NCI-H187 (cell line): ENCODE measurements at places on chromosomes 2 and 18.

GRCh38 chr2:212264187-212264586 lies 274.4 kb downstream of the ERBB4 start:
- no peak for DNase-seq

DNA sequence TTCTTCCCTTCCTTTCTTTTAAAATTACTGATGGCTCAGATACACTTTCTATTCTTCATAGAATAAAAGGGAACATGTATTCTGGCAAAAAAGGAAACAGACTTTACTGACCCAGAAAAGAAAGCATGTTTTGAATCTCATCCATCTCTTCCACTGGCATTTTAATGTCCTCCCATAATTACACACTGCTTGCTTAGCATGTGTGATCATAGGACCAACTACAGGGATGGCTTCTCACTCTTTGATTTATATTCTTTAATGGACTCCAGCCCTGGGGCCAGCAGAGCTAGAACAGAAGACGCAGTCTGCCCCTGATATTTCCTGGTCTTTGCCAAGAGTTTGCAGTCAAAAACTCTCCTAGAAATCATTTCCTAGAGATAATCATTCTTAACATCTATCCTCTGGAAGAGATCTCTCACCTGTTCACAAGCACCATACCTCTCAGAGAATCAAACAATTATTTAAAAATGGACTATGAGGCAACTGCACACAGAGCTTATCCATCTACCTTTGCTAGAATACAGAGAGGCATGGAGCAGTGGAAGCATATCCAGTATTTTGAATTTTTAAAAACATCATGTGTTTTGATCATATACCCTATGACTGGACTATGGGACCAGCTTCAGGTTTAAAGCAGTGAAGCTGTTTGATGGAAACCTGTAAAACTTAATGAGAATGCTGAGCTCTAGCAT lies 429.1 kb downstream of the NRXN1 start:
- no peak for DNase-seq

- DNase-seq = no peak
These were observed 85.8 kb downstream of the PKP4 start for GRCh38 chr2:158542577-158542976.

- no peak for DNase-seq
These were observed 37.6 kb upstream of the RALBP1 start for GRCh38 chr18:9437672-9438071.

- no peak for DNase-seq
These were observed 350.7 kb upstream of the MAP2 start for GRCh38 chr2:209073151-209073550.

- no peak for DNase-seq
These were observed 53.0 kb upstream of the ASAP2 start for GRCh38 chr2:9153643-9153980.

DNA sequence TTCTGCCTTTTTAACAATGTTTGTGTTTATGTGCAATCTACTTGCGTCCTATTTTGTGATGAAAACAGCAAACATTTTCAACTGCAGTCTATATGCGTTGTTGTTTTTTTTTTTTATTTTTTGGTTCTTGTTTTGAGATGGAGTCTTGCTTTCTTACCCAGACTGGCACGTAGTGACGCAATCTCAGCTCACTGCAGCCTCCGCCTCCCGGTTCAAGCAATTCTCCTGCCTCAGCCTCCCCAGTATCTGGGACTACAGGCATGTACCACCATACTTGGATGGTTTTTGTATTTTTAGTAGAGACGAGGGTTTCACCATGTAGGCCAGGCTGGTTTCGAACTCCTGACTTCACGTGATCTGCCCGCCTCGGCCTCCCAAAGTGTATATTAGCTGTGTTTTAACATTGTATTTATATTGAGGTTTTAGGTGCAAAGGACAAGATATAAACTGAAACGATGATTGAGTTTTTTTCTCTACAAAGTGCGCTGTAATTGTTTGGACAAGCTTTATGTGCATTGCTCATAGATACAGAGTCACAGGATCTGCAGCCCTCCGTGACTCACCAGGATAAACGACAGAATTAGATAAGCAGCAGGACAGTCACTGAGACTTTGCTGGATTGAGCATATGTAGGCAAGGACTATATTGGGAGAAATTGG lies 17.4 kb downstream of the CDH7 start:
- no peak for DNase-seq

DNA sequence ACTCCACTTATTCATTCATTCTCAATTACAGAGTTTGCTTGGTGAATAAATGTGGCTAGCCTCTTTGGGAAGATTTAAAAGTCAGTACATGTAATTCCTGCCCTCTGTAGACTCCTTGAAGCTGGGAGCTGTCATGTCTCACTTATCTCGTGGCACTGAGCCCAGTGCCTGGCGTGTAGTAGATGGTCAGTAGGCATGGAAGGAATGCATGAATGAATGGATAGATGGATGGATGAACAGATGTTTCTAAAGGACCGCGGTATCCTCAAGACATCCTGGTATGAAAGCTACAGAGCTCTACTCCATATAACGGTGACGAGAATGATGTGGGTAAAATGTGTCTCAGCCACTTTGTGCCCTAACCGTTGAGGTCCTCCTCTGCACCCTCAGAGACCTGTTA lies 83.0 kb downstream of the MARCO start:
- no peak for DNase-seq

DNA sequence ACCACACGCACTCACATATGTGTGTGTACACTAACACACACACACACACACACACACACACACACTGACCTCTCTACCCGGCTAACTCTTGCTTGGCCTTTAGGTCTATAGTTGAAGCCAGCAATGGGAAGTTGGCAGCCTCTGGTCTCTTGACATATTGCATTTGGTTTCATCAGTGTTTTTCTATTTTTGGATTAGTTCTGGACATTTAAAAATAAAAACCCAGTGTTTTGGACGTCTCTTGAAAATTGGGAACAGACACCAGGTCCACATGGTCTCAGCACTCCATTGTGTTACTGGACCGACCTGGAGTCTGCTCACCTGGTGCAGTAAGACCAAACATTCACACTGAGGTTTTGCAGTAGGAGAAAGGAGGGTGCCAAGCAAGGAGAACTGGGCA lies 50.4 kb upstream of the AFF3 start:
- DNase-seq = no peak

DNA sequence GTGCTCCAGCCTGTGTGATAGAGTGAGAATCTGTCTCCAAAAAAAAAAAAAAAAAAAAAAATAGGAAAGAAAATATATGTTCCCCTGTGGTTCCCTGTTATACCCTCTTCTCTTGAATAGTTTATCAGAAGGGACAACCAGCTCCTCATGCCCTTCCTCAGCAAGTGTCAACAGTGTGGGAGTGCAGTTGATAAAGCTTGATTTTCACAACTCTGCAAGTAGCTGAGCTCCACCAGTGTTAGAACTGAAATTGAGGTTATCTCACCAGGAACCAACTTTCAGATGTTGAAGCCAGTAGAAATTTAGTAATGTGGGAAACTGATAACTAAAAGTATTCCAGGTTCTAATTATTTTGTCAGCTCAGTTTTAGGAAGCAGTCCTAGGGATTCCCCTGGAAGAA lies 25.1 kb downstream of the NEDD4L start:
- no peak for DNase-seq

DNA sequence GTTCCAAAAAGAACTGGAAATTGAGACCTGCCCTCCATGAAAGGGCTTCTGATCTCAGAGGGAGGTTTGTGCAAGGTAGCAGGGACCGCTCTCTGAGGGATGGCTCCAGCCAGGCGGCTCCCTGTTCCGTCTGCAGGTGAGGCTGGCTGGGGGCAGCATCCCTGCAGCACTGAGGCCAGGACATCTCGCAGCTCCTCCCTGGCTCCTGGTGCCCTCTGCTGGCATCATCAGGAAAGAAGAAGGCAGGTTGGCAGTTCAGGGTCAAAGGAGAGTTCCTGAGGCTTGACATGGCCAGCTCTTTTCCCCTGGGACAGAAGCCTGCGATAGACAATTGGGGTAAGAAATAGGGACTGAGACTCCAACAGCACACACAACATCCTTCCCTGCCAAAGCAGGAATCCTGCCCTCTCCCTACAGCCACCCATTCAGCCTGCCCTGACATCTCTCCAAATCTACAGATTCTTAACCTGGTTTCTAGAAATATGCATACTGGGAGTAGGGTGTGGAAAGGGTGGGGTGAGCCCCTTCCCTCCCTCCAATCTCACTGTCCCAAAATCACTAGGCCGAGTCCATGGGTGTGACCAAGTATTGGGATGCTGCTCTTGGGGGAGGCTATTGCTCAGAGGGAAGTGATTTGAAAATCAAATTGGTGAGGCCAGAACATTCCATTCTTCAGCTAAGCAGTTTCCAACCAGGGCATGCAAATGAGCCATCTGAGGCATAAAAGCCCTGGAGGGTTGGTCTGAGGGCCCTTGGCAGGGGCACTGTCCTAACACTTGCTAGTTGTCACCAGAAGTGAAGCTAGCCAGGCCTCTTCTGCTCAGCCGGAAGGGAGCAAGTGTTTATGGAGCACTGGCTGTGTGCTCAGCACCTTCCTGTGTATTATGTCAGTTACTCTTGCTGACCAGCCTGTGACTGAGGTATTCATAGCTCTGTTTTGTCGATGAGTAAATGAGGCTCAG lies 185.4 kb downstream of the TFCP2L1 start:
- no peak for DNase-seq

DNA sequence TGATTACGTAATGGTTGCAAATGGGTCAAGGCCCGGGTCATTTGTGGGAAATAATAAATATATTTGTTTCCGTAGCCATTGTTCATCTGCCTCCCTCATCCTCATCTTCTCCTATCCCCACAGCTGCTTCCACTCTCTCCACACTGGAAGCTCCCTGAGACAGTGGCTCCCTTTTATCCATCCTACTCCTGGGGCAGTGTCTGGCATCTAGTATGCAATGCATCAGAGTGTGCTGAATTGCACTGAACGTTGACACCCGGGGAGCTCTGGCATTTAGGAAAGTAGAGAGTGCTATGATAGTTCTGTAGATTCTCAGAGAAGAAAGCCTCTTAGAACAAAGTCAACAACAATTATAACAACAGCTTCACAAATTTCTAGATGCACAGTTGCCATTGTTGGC lies 45.5 kb upstream of the NAB1 start:
- no peak for DNase-seq

GRCh38 chr18:48222118-48222517 lies 187.1 kb downstream of the ZBTB7C start:
- peak; percentile 73 for DNase-seq

DNA sequence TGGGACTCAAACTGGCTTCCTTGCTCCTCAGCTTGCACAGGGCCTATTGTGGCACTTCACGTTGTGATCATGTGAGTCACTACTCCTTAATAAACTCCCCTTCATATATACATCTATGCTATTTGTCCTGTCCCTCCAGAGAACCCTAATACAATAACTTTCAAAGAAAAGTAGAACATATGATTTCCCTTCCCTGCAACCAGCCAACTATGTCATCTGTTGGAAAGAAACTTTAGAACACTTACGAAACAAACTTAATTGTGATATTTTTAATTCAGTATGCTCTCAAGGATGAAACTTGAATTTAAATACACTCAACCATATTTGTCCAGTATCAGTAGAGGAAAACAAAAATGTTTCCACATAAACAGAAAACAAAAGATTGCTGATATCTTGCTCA lies 84.4 kb downstream of the DYM start:
- no peak for DNase-seq

- no peak for DNase-seq
These were observed at the start of gene AGXT for GRCh38 chr2:240868286-240869108. Gene AGXT, plus strand, starts transcription at chr2:240868824. Its CDS starts 42 bp downstream, at chr2:240868866.

- DNase-seq = no peak
These were observed 689.4 kb downstream of the ZEB2 start for GRCh38 chr2:143830476-143830875.

GRCh38 chr2:60873381-60873780 lies 8.0 kb upstream of the REL start:
- no peak for DNase-seq

GRCh38 chr18:33836564-33836963 lies 258.5 kb downstream of the ASXL3 start:
- no peak for DNase-seq

GRCh38 chr2:109270505-109271312 lies 141.7 kb downstream of the SH3RF3 start:
- DNase-seq = peak; percentile 43

- no peak for DNase-seq
These were observed 37.1 kb upstream of the LINC00305 start for GRCh38 chr18:64185987-64186386.

DNA sequence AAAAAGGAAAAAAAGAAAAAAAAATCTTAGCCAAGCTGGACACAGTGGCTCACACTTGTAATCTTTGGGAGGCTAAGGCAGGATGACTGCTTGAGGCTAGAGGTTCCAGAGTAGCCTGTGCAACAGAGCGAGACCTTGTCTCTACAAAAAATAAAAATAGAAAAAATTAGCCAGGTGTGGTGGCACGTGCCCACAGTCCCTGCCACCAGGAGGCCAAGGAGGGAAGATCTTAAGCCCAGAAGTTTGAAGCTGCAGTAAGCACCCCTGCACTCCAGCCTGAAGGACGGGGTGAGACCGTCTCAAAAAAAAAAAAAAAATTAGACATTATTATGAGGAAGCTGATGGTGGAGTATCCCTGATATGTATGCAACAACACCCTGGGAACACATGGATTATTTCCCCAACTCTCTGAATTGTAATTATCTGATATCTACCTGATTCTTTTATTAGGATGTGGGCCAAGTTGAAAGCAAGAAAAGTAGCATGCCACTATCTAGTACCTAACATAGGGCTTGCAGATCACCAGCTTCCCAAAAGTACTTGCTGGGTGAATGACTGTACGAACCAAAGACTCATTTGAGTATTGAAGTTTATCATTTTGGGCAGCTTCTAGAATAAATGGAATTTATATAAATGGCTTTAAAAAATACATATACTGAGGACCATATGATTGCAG lies 140.9 kb downstream of the TCF4 start:
- DNase-seq = no peak

- DNase-seq = no peak
These were observed 89.1 kb downstream of the B3GNT2 start for GRCh38 chr2:62284980-62285379.
